Fibroblast of pulmonary artery (primary cell): ENCODE measurements at places on chromosomes 2 and 18.
A peak's percentile ranks its signal among the peaks of the same experiment; 100 is the strongest.

- DNase-seq: no peak
These were observed 16.9 kb upstream of the FN1 start for GRCh38 chr2:215452725-215453124.

DNA sequence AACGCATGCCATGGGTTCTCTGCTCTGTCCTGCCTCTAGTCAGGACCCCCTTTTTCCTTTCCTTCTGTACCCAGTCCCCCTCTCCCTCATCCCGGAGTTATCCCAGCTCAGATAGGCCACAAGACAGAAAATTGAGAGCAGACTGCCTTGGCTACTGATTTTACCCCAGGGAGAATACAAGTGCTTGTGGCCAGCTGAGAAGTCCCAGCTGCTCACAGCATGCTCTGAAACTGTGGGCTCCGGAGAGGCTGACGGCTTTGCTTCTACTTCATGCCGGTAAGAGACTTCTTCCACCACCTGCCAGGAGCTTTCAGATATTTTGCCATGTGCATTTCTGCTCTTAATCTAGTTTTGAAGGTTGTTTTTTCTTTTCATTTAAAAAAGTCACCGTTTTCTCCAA, 20.0 kb upstream of the SIX2 start:
- peak; percentile 27 for DNase-seq

- DNase-seq: peak; percentile 67
These were observed 549.0 kb upstream of the VRK2 start for GRCh38 chr2:57497489-57498096.

GRCh38 chr2:157324331-157324843, 1.2 kb downstream of the ERMN start:
- DNase-seq: no peak

DNA sequence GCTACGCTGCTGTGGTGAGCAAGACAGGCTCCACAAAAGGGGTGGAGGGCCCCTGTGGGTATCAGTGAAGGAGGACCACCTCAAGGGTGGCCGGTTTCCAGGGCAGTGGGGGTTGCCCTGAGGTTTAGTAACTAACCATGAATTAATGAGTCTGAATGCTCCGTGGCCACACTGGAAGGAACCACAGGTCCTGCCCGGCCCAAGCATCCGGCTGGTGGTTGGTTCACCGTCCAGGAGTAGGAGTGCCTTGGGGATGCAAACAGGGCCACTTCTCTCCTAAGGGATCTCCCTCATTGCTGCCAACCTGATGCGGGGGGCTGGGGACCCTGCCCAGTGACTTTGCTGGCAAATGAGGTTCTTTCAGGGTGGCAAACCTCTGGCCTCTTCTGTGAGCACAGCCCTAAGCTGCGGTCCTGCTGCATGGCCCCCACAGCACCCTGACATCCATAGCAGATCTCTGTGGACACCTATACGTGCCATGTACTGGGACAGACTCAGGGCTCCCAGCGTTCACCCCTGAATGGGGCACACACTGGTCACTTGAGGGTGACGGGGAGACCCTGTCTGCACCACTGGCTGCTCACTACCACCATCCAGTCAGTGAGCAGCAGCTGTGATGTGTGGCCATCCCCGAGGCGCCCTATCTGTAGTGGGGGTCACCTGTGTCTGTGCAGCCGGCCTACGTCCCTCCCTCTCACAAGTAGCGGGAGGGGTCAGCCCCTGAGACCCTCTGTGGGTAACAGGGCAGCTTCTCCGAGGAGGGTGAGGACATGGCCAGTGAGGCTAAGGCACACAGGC, 41.6 kb downstream of the HS6ST1 start:
- no peak for DNase-seq

DNA sequence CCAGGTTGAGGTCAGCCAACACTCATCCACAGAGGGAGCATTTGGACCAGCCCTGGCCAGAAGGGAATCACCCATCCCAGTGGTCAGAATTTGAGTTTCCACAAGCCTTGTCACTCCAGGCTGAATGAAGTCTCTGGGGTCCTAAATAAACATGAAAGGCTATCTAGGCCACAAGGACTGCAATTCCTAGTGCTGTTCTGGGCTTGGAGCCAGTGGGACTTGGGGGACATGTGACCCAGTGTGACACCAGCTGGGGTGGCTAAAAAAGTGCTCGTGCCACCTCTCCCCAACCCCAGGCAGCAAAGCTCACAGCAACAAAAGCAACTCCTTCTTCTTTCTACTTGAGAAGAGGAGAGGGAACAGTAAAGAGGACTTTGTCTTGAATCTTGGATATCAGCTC, 91.7 kb downstream of the MDH1 start:
- no peak for DNase-seq

GRCh38 chr2:152093464-152093863, 5.4 kb downstream of the CACNB4 start:
- DNase-seq: no peak

- DNase-seq: peak; percentile 68
These were observed 142.4 kb downstream of the NEDD4L start for GRCh38 chr18:58186258-58186948.

GRCh38 chr18:56407646-56408180, 230.7 kb downstream of the TXNL1 start:
- DNase-seq: no peak

GRCh38 chr2:11568436-11568835, 34.6 kb downstream of the GREB1 start:
- DNase-seq: no peak

- no peak for DNase-seq
These were observed 578.7 kb upstream of the NETO1 start for GRCh38 chr18:73446502-73446901.

GRCh38 chr2:74696829-74697228, 42.8 kb downstream of the SEMA4F start:
- peak; percentile 74 for DNase-seq

GRCh38 chr2:65500310-65501040, 68.1 kb upstream of the SPRED2 start:
- no peak for DNase-seq

DNA sequence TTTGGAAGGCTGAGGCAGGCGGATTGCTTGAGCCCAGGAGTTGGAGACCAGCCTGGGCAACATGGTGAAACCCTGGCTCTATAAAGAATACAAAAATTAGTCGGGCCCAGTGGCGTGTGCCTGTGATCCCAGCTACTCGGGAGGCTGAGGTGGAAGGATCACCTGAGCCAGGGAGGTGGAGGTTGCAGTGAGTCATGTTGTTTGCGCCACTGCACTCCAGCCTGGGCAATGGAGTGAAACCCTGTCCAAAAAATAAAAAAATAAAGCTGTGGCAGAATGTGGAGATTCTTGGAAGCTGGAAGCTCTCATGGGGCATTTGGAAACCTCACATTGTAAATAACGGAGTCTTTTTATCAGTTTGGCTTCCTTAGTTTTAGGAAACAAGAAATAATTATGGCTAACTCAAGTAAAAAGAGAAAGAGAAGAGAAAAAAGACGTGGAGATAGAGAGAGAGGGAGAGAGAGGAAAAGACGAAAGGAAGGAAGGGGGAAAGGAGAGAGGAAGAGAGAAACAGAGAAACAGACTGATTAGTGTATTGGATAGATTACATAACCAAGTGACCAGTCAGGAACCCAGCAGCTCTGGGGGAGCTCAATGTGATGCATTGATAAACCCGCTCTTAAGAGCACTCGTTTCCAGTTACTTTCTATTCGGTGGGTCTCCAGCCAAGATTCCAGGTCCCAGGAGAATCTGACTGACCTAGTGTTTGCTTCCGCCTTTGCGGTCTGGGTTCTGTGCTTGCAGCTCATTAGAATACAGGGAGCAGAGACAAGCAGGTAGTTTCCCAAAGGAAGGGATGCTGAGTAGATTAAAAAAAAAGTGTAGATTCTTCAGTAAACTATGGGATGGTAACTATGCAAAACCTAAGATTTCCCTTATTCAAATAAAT, 1.1 kb upstream of the SPAST start:
- peak; percentile 73 for DNase-seq

DNA sequence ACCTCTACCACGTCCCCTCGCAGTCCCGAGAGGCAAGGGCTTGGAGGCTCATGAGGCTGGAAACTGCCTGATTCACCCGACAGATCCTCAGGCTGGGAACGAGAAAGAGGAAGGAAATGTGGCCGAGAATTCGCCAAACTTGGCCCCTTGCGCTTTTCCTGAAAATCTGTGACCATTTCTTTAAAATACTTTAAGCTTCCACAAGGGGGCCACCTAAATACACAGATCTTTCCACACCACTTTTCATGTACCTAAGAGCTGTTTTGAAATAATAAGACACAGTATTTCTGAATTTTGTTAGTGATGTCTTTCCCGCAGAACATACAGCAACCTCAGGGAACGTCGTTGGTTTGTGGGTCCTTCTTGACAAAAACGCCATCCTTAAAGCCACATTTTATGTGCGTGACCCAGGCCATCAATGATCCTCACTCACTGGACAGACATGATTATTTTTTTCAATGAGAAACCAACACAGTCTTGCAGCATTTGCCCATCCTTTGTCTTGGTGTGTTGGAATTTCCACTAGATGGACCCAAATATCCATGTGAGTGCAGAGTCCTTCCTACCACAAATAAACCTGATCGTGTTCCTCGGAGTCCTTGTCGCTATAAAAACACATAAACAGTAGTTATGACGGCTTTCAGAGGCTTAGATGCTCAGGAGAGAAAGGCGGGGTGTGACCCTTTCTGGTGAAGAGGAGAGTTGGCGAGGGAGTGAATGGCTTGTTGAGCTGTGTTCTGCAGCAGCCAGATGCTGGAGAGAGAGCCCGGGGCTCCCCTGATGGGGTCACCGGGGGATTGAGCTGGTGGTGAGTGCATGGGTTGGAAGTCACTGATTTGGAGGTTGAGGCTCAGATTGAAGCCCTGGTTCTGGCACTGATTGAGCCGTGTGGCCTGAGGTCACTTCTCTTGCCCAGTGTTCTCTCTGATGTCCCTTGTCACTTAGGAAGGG, 25.0 kb downstream of the DCDC2C start:
- peak; percentile 63 for DNase-seq

GRCh38 chr18:54859667-54860421, 31.6 kb downstream of the RAB27B start:
- no peak for DNase-seq
